ENCODE measurements at places on chromosomes 12 and 14. TPM values are rescaled to one million over a fixed set of nuclear protein-coding genes. Genes with fewer than 3 reads are reported as not detected.

Gene LRP6
- 6.3 TPM for total RNA-seq

Gene VRTN
- total RNA-seq = not detected

Gene SLC5A8
- total RNA-seq = not detected

Gene HCAR2
- total RNA-seq = not detected

Gene GTF2A1
- 11.4 TPM for total RNA-seq

Gene SERPINA9
- not detected for total RNA-seq

Gene ZDHHC22
- total RNA-seq = not detected

Gene NYNRIN
- 0.33 TPM for total RNA-seq

Gene BICDL1
- 0.65 TPM for total RNA-seq

Gene TTC6
- 9.3 TPM for total RNA-seq

Gene PLXNC1
- total RNA-seq = 4.0 TPM

Gene CISTR
- not detected for total RNA-seq

Gene GOLT1B
- 94.6 TPM for total RNA-seq

Gene WNT1
- not detected for total RNA-seq

Gene VDR
- 10.1 TPM for total RNA-seq

Gene MAGOHB
- 32.1 TPM for total RNA-seq

Gene RNASE3
- not detected for total RNA-seq

Gene OR4M1
- not detected for total RNA-seq

Gene FKBP11
- total RNA-seq = 7.0 TPM

Gene B4GALNT3
- 1.1 TPM for total RNA-seq

Gene STAC3
- not detected for total RNA-seq

Gene DYRK2
- total RNA-seq = 31.3 TPM

Gene KRT73
- total RNA-seq = not detected

Gene KRT77
- total RNA-seq = not detected

Gene RERGL
- not detected for total RNA-seq
